NCI-H146 (cell line): ENCODE measurements at places on chromosomes 16 and 17.

- no peak for DNase-seq
These were observed 539.4 kb downstream of the MAF start for GRCh38 chr16:79061181-79061580.

- DNase-seq = no peak
These were observed 12.7 kb upstream of the FLYWCH1 start for GRCh38 chr16:2898831-2899563.

DNA sequence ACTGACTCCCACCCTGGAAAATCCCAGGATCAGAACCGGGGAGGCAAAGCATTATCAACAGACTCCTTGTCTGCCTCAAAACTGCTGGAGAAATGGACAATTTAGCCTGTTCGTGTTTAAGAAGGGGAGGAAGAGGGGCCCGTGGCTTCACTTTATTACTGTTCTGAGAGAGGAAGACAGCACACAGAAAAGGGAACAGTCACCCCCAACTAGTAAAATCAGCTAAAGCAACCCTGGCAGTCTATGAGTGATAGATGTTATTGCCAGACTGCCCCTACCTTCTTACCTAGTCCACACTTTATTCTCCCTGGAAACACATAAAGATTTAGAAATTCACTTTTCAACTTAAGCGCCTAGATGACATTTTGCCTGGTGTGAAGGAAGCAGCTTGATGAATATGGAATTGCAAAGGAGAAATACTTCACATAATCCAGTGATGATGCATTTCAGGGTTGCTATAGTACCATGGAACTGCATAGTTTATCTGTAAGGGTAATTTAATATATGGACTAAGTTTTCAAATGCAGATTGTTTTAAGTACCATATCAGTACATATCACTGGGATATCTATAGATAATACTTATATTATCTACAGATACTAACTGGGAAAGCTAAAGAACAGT is 36.9 kb upstream of the TRAP1 start:
- no peak for DNase-seq

- DNase-seq = no peak
These were observed 16.8 kb upstream of the ATF7IP2 start for GRCh38 chr16:10368969-10369551.

DNA sequence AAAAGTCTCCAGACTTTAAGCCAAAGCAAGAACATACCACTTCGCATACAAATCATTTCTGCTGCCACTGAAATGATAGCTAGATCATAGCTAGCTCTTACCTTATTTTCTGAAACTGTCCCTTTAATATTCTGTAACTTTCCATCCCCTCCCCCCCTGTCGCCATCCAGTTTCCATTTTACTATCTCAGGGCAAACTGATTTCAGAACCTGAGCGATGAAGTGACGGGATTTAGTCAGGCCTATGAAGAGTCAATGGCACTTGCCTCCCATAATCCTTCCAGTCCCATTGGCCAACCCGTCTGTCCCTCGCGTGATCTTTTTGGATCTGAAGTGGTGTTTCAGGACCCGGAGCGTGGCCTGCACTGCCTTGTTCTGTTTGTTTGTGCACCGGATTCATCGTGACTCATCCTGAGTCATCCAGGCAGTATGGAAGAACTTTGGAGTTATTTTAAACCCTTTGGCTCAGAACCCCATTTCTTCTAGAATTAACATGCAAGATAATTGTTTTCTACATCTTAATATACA is 199.8 kb upstream of the CHMP6 start:
- no peak for DNase-seq
